IMR-90 (cell line): ENCODE measurements at places on chromosomes 2 and 18. TPM values are rescaled to one million over a fixed set of nuclear protein-coding genes. Genes with fewer than 3 reads are reported as not detected.

- no peak for DNase-seq
Measured at GRCh38 chr2:62303788-62304187, 107.9 kb downstream of the B3GNT2 start.

DNA sequence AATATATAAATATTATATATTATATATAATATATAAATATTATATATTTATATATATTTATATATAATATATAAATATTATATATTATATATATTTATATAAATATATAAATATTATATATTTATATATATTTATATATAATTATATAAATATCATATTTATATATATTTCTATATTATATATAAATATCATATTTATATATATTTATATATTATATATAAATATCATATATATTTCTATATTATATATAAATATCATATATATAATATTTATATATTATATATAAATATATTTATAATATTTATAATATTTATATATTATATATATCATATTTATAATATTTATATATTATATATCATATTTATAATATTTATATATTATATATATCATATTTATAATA is 321.4 kb downstream of the CDH2 start:
- DNase-seq, result no peak

MLPH gene
- 13.8 and 13.9 TPM in 2 replicates for total RNA-seq

DNA sequence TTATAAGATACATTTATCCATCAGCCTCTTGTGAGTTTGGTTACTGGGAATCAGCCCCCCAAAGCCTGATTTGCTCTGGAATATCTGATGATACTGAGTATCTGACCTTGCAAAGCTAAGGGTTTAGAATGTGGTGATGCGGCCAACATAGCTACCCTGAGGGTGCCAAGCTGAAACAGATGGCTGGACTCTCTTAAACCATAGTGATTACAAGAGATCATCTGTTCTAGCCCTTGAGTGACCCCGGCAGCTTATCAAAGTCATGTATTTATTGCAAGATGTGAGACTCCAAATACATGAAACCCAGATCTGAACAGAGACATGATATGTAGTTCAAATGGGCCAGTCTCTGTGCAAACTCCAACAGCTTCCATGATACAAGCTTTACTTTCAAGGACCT is 78.2 kb upstream of the CABLES1 start:
- DNase-seq, result no peak

REG3A gene
- not detected in 2 replicates for total RNA-seq

CPO gene
- not detected in 2 replicates for total RNA-seq

ZSCAN30 gene
- total RNA-seq, result 16.9 and 17.7 TPM in 2 replicates

DNA sequence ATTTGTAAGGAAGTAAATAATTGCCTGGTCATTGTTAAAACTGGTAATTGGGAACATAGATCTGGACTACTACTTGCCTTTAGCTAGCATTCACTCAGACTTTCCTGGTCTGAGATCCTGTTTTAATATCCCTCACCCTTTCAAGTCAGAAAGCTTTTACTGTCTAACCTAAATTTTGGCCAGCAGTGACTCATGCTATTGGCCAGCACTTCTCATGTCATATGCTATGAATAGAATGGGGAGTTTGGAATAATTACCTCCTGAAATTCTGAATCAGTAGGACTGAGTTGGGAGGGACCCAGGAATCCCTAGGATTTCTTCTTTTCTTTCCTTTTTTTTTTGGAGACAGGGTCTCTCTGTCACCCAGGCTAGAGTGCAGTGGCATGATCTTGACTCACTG is 19.3 kb downstream of the STK36 start:
- peak; percentile 66 for DNase-seq

ANKAR gene
- total RNA-seq, result 2.2 and 4.4 TPM in 2 replicates

OSGEPL1 gene
- 6.8 and 8.3 TPM in 2 replicates for total RNA-seq

DNA sequence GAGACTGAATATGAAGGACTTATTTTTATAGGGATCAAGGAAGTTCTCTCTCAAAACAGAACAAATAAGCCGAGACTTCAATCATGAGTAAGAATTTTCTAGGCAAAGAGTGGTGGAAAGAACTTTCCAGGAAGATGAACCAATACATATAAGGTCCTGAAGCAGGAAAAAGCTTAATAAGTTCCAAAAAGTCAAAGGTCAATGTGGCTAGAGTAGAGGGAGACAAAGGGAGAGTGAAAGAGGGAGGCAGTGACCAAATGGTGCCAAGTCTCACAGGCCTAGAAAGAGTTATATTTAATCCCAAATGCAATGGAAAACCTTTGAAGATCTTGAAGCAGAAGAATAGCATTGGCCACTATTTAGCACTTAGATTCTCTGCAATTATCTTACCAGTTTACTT is 56.0 kb downstream of the PDE11A start:
- DNase-seq, result no peak

PRKD3 gene
- 46.4 and 47.5 TPM in 2 replicates for total RNA-seq

- DNase-seq, result peak; percentile 11
Measured at GRCh38 chr2:190698895-190699294, 50.0 kb downstream of the NAB1 start.

DNA sequence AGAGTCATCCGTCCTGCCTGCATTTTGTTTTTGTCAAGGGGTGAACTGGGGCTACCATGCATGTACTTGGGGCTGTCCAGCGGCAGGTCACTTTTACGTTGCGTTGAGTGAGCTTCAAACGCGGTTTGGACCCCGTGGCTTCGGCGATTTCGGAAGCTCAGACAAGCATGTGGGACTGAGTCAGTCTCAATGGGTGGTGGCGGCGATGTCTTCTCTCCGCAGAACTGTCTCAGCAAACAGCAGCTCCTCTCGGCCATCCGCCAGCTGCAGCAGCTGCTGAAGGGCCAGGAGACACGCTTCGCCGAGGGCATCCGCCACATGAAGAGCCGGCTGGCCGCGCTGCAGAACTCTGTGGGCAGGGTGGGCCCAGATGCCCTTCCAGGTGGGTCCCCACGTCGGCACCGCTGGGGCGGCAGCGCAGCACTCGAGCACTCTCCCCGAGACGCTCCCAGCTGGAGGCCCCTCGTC is 21.3 kb downstream of the FBLN7 start:
- no peak for DNase-seq

DNA sequence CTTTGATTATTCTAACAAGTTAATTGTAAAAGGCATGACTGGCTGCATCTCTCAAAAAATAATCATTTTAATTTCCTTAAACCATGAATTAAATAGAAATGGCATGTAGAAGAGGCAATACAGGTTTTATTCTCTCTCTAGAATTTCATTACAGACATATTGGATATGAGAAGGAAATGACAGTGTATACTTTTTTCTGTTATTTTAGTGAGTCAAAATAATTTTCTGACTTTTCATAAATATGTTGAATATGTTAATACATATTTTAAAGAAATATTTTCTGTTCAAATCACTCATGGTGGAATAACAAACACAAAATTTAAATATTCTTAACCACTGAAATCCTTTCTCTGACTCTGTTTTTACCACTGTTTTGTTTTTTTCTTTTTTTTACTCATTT is 510.4 kb downstream of the LRP1B start:
- no peak for DNase-seq

RND3 gene
- 331 and 449 TPM in 2 replicates for total RNA-seq

DNA sequence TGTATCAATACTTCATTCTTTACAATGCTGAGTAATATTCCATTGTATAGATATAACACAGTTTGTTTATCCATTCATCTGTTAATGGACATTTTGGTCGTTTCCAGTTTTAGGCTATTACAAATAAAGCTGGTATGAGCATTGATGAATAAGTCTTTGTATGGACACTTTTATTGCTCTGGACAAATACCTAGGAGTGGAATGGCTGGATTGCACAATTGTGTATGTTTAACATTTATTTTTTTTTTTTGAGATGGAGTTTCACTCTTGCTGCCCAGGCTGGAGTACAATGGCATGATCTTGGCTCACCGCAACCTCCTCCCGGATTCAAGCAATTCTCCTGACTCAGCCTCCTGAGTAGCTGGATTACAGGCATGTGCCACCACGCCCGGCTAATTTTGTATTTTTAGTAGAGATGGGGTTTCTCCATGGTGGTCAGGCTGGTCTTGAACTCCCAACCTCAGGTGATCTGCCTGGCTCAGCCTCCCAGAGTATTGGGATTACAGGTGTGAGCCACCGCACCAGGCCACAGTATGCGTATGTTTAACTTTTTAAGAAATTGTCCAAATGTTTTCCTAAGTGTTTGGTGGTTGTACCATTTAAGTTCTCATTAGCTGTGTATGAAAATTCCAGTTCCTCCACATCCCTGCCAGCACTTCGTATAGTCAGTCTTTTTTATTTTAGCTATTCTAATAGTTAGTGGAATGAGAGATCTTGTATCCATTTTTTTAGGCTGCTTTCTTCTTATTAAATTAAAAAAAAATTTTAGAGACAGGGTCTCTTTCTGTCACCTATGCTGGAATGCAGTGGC is 194.9 kb upstream of the HAAO start:
- peak; percentile 85 for DNase-seq
